ENCODE measurements at places on chromosomes 4 and X.

DNA sequence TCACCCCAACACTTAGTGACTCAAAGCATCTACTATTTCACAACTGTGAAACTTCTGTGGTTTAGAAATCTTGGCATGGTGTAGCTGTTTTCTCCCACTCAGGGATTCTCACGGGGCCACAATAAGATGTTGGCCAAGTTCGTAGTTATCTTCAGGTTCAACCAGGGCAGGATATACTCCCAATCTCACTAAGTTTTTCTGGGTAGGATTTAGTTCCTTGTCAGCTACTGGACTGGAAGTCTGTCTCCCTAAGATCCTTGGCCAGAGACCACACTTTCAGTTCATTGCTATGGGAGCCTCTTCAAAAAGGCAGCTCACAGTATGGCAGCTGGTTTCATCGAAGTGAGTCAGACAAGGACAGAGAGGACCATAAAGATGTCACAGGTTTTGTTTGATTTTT is 111.7 kb upstream of the PDHA2 start:
- no peak for DNase-seq

GRCh38 chr4:4572821-4573220 is 31.0 kb upstream of the STX18 start:
- no peak for DNase-seq

- DNase-seq: no peak
These were observed 7.0 kb upstream of the TET2 start for GRCh38 chr4:105139646-105140045.

- no peak for DNase-seq
These were observed 1002.9 kb upstream of the IGFBP7 start for GRCh38 chr4:58113126-58113525.

- DNase-seq: no peak
These were observed 141.4 kb downstream of the PPP3CA start for GRCh38 chr4:101205916-101206315.

DNA sequence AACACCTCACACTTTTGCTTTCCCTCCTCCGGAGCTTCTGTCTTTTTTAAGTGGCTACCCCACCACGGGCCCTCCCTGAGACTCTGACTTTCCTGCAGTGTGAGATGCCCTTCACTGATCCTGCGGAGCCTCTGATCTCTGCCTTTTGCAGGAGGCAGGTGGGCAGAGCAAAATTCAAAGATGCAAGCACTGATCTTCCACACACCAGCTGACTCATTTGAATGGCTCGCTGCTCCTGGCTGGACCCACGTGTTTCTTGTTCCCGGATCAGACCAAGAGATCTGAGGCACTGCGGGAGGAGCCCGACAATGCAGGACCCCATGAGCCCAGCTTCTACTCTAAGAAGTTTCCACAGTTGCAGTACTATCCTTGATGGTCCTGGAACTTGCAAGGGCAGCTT is 1607.9 kb upstream of the TENM3 start:
- DNase-seq: no peak

DNA sequence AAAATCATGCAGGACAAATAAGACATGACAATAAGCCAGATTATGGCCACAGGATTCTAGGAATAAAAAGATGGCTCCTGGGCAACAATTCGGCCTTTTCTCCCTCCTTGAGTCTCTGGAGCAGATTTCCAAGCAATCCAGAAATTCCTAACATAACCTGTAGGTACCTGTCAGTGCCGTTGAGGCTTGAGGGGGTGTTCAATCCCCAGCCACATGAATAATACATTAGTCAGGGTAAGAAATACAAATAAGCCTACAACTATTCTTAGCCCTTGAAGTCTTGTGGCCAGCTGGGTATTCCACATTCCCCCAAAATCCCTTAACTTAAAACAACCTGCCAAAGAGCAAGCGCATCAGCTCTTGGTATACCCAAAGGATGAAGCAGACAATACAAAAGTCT is 9.7 kb downstream of the CXorf38 start:
- no peak for DNase-seq

GRCh38 chr4:11218692-11219091 is 210.0 kb downstream of the HS3ST1 start:
- DNase-seq: no peak
